ENCODE measurements at places on chromosomes 2 and 18.

- no peak for DNase-seq
These were observed 46.7 kb upstream of the CDKL4 start for GRCh38 chr2:39290433-39290832.

- DNase-seq, result no peak
These were observed 65.3 kb upstream of the TAF1B start for GRCh38 chr2:9778012-9778411.

- DNase-seq, result no peak
These were observed 16.6 kb downstream of the SESTD1 start for GRCh38 chr2:179248024-179248348.

GRCh38 chr2:121890041-121890440, 134.6 kb downstream of the TSN start:
- no peak for DNase-seq

DNA sequence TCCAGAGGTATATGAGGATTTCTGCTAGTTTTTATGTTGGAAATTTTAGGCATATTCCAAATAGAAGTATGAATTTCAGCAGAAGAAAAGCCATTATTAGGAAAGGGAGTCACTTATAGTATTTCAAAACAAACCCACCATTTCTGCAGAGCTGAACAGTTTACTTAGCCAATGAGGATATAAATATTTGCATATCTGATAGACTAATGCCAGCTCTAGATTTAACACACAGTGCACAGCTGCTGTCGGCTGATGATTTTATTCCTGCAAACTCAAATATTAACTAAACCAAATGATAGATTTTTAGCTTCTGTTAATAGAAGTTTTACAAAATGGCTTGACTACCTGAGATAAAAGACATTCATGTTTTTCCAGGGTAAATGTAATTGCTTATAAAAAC, 375.8 kb upstream of the FANCL start:
- no peak for DNase-seq

DNA sequence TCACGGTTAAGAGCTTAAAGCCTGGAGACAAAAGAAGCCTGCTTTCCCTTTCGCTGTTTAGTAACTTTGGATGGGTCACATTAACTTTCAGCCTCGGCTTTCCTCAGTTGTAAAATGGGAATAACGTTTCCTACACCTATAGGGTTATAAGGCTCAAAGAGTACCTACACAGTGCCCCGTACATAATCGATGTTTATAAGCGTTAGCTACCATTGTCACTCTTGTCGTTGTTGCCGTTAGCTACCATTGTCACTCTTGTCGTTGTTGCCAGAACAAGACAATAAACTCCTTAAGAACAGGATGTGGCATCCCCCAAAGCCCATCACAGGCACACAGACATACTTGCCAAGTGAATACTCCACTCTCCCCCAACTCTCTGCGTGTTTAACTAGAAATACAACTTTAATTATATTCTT, 901 bp upstream of the MFSD6 start:
- DNase-seq, result no peak

GRCh38 chr2:9232166-9232479, 25.5 kb downstream of the ASAP2 start:
- DNase-seq, result no peak

DNA sequence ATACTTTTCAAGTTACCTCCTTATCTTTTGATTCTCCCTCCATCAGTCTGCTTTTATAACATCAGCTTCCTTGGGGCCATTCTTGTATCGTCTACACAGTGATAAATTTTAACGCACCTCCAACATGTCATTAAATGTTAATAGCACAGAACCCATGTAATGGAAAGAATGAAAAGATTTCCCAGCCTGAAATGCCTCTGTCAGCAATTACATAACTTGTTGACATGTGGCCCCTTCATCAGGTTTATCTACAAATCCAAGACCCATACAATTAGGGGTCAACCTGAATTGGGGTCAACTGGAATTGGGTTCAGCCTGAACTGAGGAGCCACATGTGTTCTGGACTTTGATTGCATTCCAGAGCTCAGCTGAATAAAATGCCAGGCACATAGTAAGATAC, 148.2 kb upstream of the KLF7 start:
- DNase-seq, result no peak

DNA sequence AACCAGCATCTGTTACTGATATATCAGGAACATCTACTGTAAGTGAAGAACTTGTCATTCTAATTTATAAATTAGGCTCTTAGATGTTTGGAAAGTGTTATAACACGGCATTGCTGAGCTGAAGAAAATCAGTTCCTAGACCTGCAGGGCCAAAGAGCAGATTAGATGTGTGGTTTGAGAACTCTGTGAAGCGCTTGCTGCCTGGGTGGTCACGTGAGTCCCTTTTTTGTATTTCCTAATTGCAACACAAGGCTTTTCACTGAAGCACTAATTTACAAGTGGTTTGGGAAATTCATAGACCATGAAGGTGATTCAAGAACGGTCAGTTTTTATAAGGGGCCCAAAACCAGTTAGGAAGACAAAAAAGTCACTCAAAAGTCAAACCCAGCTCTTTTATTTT, 106.9 kb upstream of the SP3 start:
- DNase-seq, result no peak

DNA sequence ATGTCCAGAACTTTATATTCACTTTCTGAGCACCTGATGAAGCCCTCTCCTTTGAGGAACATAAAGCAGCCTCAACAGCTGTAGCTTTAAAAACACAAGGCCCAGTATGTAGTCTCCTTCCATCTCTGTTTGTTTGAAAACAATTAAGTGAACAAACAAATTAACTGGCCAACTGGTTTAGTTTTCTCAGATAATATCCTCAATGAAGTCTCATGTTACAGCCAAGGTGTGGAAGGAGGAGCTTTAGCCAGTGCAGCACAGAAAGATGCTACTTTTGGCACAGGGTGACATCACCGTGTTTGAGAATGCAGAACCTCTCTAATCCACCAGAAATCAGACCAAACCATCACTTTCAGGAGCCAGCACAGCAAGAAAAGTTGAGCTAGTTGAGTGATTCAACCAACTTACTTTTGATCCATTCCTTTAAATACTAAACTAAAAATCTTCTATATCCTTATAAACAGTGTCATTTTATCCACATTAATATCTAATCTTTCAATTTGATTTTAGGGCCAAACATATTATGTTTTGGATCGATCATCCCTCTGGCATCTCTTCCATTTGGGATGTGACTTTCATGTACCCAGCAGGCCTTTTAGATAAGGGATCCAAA, 488.7 kb downstream of the ARHGAP15 start:
- DNase-seq, result no peak

- DNase-seq, result no peak
These were observed 165.5 kb downstream of the TGIF1 start for GRCh38 chr18:3615374-3615985.

DNA sequence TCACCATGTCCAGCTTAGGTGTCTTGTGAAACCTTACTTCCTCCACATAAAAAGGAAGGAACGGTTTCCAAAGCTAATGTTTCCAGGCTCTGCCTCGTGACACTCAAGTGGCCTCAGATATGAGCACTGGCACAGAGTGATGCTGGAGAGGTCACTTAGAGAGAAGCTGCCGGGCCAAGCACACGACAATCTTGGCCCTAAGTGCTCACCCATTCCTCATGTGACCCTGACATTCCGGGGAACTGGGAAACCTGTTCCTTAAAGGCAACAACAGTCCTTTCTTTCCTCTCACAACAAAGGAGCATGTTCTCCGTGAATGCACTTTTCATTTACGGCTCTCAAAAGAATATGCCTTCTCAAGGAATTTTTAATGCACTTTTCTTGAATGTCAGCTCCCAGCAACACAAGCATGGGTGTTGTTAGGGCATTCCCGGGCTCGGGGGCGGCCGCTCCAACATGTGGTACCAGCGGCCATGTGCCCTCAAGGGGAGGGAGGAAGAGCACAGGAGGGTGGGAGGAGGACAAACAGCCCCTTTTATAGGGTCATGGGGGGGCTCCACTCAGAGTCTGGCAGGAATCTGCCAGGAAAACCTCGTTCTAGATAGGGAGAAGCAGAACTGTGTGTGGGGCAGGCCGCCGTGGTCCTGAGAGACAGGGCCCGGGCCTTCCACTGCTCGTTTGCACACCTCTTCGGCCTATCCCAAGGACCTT, 118.6 kb downstream of the MBP start:
- DNase-seq, result peak; percentile 62

DNA sequence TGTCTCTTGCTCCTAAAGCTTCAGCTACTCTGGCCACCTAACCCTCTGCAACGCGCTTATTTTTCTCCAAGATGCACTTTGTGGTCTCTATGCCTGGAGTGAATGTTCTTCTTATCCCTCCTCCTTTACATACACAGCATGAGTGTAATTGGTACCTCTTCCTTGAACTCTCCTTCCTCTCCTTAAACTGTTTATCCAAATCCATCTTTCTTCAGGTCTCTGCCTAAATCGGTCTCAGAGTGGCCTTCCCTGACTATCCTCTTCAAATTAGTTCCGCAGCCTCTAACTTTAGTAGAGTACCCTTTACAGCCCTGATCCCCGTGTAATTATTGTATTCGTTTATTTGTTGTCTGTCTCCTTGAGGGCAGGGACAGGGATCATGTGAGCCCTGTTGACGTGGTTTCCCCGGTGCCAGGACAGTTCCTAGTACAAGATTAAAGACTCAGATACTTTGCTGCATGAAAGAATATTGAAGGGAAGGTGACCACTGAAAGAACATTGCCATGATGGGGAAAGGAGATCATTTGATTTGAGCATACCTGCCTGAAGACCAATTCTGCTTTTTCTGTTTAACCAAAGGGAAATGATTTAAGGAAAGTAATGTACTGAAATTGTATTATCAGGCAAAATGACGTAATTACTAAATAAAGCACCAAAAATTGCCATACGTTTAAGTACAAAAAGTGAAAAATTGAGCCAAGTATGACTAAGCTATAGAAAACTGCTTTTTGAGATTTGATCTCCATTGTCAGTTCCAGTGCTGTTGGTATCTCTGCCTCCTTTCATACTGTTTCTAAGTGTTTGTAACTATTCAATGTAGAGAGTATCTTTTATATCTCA, 1.2 kb downstream of the CNOT9 start:
- no peak for DNase-seq

- no peak for DNase-seq
These were observed 14.2 kb downstream of the GPATCH11 start for GRCh38 chr2:37098416-37099118.

- DNase-seq, result no peak
These were observed 159.0 kb downstream of the METTL4 start for GRCh38 chr18:2412281-2412680.
